ENCODE measurements at places on chromosomes 12 and 14. TPM values are rescaled to one million over a fixed set of nuclear protein-coding genes. Genes with fewer than 3 reads are reported as not detected.

Gene ASB2
- 21.3 TPM for total RNA-seq

Gene LRRC10
- total RNA-seq: not detected

Gene ERBB3
- 7.1 TPM for total RNA-seq

- peaks cover 7% of the 10 kb centered on the region for H3K4me1 ChIP-seq
- H3K27me3 ChIP-seq: no peaks in the 10 kb centered on the region
- H3K36me3 ChIP-seq: peaks cover 15% of the 10 kb centered on the region
These were observed 21.3 kb downstream of the YAF2 start for GRCh38 chr12:42216737-42217136.

DNA sequence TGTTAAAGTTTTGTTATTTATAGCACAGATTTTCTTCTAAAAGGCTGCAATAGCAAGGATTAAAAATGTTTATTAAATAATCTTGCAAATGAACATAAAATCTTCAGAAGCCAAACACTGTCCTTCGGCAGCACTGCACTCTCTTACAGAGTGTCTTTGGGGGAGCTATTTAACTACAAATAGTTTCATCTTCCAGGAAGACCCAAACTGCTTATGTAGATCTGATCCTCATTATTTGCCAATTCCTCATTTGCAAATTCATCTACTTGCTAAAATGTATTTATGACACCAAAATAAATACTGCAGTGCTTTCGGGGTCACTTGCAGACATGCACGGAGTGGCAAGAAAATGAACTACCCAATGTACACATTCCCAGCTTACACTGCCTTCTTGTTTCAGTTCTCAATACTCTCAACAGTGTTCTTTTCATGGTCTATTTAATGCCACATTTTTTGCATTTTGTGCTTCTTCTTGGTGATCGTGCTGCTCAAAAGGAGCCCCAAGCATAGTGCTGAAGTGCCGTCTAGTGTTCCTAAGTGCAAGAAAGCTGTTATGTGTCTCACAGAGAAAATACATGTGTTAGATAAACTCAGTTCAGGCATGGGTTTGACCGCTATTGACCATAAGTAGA lies 128.1 kb downstream of the PRKD1 start:
- DNase-seq: no peak
- no peaks in the 10 kb centered on the region for H3K27me3 ChIP-seq
- no peak overlapping the region for H3K27ac ChIP-seq
- no peaks in the 10 kb centered on the region for H3K36me3 ChIP-seq
- H3K4me1 ChIP-seq: no peaks in the 10 kb centered on the region
- H3K4me3 ChIP-seq: no peak overlapping the region

DNA sequence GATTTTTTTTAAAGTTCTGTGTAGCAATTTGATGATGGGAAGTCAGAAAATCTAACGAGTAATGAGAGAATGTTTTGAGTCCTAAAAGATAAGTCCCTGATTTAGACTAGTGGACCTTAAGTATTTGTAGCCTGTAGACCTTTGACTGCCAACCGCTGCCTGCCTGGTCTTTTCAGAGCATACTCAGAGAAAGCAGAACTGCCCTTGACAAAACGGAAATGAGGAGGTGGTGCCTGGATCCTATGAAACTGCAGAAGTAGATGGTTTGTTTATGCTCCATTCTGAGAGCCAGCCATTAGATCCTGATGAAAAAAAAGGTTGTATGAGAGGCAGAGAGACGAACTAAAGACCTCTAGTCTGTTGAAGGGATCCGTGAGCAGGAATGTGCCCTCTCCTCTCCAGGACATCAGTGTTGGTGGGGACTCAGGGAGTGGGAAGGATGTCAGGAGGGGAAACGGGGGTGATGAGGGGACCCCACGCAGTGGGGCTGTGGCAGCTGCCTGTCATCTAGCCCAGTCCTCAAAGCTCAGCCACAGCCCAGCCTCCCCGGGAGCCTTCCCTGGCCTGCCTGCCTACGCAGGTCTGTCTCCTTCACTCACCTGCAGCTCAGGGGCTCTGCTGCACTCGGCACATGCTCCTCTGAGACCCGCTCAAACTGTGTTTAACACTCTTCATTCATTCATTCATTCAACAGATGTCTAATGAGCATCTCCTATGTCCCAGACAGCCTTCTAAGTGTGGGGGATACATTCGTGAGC lies 447.5 kb downstream of the AACS start:
- no peak overlapping the region for H3K4me3 ChIP-seq
- H3K4me1 ChIP-seq: no peaks in the 10 kb centered on the region
- H3K27ac ChIP-seq: no peak overlapping the region
- no peaks in the 10 kb centered on the region for H3K27me3 ChIP-seq

DNA sequence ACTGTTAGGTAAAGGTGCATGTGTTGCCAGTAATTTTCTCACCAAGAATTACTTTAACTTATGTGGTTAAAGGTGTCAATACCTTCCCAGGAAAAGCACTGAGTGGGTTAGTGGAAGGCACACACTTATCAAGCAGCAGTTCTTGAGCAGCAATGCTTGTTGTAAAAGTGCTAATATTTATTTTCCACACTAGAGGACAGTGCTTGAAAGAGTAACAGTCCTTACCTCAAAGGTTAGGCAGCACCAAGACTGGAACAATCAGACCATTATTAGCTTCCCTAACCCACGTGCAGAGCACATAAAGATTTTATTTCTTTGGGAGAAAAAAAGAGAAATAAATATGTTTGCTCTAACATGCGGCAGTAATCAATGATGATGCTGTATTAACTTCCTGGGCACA lies 48.8 kb upstream of the KRR1 start:
- no peak for DNase-seq
- H3K27ac ChIP-seq: no peak overlapping the region
- peaks cover 31% of the 10 kb centered on the region for H3K27me3 ChIP-seq
- H3K36me3 ChIP-seq: no peaks in the 10 kb centered on the region

DNA sequence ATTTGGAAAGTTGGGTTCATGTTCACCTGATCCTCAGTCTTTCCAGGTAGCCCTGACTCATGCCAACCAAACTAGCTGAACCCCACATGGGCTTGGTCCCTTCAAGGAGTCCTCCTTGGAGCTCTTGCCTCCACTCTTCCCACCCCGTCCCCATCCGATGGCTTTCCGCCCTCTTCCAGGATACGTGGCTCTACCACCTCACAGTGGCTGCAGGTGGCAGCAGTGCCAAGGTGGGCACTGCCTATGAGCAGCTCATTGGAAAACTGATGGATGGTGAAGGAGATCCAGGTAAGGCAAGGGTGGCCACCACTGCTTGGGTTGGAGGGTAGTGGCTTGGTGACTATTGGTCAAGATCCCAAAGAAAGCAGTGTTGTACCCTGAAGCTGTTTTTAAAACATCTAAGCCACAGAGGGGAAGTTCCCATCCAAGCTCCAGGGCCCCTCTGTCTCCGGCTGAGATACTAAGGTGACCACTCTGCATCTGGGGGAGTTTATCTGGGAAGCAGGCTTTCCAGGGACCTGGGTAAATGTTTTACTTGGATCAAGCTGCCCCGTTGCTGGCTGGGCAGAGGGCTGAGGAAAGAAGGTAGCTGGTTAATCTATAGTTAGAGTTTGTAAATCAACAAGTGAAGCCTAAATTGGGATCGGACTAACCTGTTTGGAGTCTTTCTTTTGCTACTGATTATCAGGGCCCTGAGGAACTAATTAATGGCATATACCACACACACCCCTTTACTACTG lies 23.7 kb downstream of the PIGH start:
- no peaks in the 10 kb centered on the region for H3K27me3 ChIP-seq
- DNase-seq: peak; percentile 15
- H3K4me1 ChIP-seq: peaks cover under 1% of the 10 kb centered on the region
- no peaks in the 10 kb centered on the region for H3K36me3 ChIP-seq

- H3K27me3 ChIP-seq: no peaks in the 10 kb centered on the region
- peaks cover 25% of the 10 kb centered on the region for H3K4me1 ChIP-seq
- no peak for DNase-seq
- no peak overlapping the region for H3K4me3 ChIP-seq
- peaks cover 58% of the 10 kb centered on the region for H3K36me3 ChIP-seq
These were observed 150.3 kb downstream of the CEP83 start for GRCh38 chr12:94309373-94309772.

DNA sequence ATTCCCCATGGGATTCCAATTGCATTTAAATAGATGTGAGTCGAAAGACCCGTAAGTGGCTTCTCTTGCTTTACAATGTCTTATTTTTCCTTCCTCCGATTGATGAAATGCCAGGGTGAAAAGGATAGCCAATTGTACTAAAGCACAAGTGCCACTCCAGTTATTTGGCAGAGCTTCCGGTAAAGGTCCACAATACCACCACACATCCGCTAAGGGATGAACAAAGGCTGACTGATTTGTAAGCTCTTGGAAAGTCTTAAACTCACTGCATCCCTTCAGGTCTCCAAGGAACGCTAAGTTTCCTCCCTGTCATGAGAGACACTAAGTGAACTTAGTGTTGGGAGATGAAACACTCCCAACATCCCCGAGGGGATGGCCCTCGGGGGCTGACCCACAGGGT lies 21.2 kb upstream of the RNASE1 start:
- no peaks in the 10 kb centered on the region for H3K36me3 ChIP-seq
- H3K4me1 ChIP-seq: no peaks in the 10 kb centered on the region
- no peak overlapping the region for H3K4me3 ChIP-seq
- no peak for DNase-seq
- H3K27ac ChIP-seq: no peak overlapping the region
- peaks cover 6% of the 10 kb centered on the region for H3K27me3 ChIP-seq

GRCh38 chr12:14384783-14385638 lies 19.5 kb downstream of the ATF7IP start:
- no peak for DNase-seq
- H3K4me1 ChIP-seq: peaks cover 44% of the 10 kb centered on the region
